ENCODE measurements at places on chromosomes 5 and 9.

GRCh38 chr5:111689357-111689935, 67.5 kb downstream of the NREP start:
- no peak for DNase-seq

- no peak for DNase-seq
These were observed 387.5 kb downstream of the FAM170A start for GRCh38 chr5:120016717-120017382.

- DNase-seq: no peak
These were observed 78.2 kb downstream of the HCN1 start for GRCh38 chr5:45617859-45618416.

GRCh38 chr5:142474431-142475094, 149.7 kb upstream of the SPRY4 start:
- DNase-seq: no peak

DNA sequence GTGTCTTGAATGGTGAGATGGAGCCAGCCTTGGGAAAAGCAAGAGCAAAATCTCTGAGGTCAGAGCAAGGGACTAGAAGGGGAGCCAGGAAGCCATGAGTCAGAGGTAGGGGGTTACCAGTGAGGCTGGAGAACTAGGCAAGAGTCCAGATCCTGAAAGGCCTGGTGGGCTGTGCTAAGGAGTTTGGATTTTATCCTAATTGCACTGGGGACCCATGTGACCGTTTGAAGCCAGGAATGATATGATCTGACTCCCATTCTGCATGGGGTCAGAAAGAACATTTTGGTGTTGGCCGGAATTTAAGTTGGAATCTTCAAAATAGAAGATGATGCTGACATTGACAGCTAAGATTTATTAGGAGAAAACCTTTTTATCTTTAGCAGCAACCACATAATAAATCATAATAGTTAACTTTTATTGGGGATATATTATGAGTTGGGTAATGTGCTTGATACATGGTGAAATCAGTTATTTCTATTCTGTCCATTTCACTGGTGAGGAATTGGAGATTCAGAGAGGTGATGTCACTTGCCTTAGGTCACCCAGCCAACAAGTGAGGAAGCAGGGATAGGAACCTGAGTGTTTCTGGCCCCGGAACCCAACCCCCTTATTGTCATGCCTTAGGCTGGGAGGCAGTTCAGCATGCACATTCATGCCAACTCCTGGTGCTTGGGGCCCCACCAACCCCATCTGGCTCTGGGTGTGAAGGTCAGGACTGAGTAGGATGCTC, 61.5 kb upstream of the RARS1 start:
- DNase-seq: no peak

GRCh38 chr9:94783928-94784327, 57.4 kb downstream of the AOPEP start:
- DNase-seq: no peak

DNA sequence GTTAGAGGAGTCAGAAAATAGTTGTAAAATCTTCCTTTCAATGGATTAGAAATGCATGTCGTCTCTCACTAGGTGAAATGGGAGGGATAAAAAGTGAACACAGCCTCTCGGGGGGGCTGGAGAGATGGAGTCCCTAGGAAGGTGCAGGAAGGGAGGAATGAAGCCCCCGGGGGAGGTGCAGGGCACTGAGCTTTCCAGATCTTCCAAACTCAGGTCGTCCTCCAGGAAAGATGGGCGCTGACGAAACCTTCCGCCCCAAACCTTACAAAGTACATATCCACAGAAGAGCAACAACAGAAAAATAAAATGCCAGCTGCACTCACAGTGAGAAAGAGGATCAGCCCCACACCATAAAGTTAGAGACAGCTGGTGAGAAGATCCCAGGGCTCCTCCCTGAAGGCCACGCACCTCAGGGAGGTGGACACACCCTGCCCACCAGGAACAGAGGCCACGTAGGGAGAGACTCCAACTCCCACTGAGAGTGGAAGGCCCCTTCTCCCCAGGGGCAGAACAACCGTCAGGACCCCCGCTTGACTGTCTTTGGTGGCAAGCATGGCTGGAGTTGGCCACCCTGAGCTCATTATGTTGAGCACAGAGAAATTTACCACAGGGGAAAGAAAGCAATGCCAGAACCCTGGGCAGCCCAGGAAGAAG, 174.3 kb downstream of the AUH start:
- no peak for DNase-seq

GRCh38 chr5:98791001-98791519, 17.6 kb downstream of the RGMB start:
- DNase-seq: no peak

DNA sequence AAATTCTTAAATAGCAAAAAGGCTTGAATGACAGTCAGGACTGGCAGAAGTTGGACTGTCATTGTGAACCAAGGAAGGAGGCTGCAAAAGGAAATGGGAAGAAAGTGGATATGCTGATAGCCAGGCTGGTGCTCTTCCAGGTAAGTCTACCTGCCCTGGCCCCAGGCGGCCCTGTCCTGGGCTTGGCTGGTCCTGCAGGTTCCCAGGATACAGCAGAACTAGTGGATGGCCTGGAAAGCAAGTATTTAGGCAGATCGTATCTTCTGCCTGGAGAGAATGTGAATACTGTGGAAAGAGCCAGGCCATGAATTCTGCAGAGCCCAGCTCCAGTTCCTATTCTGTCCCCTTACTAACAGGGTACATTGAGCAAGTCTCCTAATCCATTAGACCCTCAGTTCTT, 149.3 kb downstream of the SEC61B start:
- no peak for DNase-seq

- no peak for DNase-seq
These were observed 89.1 kb downstream of the MED10 start for GRCh38 chr5:6289239-6289638.

- no peak for DNase-seq
These were observed 29.4 kb downstream of the SMAD5 start for GRCh38 chr5:136162008-136162407.

DNA sequence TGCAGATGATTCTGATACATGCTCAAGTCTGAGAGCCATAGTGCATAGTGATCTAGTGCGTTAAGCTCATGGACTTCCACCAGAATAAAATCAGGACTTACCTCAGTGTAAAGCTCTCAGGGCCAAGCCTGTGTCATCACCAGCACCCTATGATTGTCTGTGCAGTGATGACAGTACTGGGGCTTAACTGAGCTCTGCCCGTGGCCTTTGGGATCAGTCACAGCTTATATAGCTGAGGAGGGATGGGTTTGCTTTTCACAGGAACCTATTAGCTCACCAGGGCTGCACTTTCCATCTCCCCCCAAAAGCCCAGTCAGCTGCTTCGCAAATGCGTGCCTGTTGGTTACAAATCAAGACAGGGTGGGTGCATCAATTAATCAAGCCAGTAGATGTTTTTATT, 246.9 kb downstream of the NR3C1 start:
- no peak for DNase-seq

DNA sequence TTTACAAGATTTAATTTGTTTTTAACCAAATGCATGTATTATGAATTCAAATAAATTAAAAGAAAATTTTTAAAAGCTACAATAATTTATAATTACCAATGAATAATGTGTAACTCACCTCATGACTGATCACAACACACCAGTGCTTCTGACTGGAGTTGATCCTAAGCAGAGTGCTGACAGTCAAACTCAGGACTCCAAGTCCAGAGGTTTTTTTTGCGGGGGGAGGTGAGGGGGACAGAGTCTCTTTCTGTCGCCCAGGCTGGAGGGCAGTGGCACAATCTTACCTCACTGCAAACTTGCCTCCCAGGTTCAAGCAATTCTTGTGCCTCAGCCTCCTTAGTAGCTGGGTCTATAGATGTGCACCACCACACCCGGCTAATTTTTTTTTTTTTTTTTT, 71.0 kb upstream of the MELK start:
- no peak for DNase-seq

DNA sequence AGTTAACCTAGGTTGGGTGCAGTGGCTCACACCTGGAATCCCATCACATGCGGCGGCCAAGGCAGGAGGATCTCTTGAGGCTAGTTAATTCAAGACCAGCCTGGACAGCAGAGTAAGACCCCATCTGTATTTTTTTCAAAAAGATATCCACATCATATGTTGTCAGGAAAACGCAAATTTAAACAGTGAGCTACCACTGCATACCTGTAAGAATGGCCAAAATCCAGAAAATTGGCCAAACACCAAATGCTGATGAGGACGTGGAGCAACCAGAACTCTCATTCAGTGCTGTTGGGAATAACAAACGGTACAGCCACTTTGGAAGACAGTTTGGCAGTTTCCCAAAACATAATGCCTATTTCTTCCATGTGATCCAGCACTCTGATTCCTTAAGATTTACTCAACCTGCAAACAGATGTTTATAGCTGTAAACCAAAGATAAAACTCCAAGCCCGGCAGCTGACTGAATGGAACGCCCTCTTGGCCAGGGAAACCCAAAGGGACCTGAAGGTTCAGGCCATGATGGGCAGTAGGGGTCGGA, 12.4 kb downstream of the CEL start:
- DNase-seq: no peak

DNA sequence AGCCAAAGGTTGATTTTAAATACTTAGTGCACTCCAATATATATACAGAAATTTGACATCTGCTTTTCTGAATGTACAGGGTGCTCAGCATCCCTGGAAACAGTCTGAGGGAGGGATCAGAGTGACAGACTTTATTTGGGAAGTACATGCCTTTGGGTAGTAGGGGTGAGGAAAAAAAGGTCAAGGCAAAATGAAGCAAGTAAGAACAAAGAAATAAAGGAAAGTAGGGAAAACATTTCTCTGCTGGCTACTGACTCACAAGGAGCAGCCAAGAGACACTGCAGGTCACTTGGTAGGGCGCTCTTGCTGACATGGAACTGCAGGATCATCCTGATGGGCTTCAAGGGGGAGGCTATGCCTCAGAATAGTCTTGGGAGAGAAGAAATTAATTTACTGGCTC, 380.9 kb downstream of the RAB3C start:
- DNase-seq: no peak

DNA sequence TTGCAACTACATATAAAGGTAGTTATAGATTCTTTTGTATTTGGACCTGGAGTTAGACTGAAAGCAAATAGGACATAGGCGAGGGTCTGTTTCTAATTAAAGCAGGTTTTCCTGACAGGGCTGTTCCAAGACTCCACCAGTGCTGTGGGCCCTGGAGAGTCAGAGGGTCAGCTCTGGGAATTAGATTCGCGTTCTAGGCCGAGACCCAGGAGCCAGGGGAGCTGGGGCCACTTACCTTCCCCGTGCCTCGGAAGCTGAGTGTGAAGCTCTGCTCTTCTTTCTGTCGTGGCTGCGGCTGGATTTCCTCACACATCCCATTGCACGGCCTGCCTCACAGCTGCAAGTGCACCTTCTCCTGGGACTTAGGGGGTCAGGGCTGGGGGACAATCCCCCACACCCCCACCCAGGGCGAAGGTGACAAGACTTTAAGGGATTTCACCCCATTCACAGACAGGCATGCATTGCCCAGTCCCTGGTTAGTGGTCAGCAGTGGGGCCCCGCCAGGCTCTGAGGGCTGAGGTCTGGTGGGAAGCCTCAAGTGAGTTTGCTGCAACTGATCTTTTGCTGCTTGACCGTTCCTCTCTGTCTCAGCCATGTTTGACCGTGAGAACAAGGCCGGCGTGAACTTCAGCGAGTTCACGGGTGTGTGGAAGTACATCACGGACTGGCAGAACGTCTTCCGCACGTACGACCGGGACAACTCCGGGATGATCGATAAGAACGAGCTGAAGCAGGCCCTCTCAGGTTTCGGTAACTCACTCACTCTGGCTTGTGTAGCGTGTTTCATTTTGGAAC, 15.3 kb upstream of the AHRR start:
- no peak for DNase-seq
